Stimulated activated CD4-positive, alpha-beta T cell treated with anti-CD3 and anti-CD28 coated beads, TNF-alpha, amount 100 ng/mL, for 48 hours (primary cell): ENCODE measurements at places on chromosomes 12 and 14.

DNA sequence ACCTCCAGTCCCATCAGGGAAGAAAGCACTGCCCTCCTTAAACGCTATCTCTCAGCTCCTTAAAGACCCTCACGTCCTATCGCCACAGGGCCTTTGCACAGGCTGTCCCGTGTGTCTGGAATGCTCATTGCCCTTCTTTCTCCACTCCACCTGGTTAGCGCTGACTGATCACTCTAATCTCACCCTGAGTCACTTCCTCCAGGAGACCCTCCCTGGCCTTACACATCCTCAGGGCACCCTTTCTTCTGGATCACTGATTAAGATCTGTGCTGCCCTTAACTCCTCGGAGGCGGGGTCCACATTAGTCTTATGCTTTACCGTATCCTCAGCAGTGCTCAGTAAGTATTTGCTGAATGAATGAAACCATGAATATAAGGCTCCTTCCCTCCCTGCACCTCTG is 94.7 kb downstream of the SYNE3 start:
- DNase-seq, result no peak

- DNase-seq, result no peak
Observed at GRCh38 chr12:123106640-123107359, 44.1 kb downstream of the PITPNM2 start.

GRCh38 chr14:100540141-100540925 is 46.9 kb downstream of the BEGAIN start:
- DNase-seq, result no peak

- DNase-seq, result no peak
Observed at GRCh38 chr12:85244561-85244960, 35.5 kb upstream of the ALX1 start.

DNA sequence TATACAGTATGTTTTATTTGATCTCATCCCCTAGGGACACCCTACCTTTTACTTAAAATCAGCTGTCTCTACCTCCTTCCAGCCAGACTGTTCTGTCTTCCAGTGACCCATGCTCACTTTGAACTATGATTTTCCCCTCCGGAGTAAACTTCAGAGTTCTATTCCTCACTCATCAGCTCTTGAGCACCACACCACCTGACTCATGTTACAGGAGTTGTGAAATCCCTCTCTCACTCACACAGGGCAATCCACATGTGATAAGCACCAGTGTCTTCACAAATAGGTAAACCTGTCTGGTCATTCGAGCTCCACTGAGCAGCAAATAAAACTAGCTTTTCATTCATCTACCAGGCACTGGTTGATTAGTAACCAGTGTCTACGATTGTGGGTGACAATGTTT is 177.3 kb upstream of the BMP4 start:
- DNase-seq, result no peak

DNA sequence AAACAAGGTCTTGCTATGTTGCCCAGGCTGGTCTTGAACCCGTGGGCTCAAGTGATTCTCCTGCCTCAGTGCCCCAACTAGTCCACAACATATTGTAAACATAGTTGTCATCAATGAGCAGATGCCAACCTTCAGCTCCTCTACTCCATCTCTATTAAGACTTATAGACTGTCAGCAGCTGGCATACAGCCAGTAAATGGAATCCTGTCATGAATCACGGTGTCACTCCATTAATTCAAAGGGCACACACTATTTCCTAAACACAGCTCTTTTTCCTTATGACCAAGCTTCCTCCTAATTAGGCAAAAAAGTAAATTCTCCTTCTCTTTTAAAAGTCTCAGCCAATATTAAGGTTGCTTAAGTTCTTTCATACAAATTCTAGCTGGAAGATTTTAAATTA is 111.2 kb downstream of the ITPR2 start:
- DNase-seq, result no peak

DNA sequence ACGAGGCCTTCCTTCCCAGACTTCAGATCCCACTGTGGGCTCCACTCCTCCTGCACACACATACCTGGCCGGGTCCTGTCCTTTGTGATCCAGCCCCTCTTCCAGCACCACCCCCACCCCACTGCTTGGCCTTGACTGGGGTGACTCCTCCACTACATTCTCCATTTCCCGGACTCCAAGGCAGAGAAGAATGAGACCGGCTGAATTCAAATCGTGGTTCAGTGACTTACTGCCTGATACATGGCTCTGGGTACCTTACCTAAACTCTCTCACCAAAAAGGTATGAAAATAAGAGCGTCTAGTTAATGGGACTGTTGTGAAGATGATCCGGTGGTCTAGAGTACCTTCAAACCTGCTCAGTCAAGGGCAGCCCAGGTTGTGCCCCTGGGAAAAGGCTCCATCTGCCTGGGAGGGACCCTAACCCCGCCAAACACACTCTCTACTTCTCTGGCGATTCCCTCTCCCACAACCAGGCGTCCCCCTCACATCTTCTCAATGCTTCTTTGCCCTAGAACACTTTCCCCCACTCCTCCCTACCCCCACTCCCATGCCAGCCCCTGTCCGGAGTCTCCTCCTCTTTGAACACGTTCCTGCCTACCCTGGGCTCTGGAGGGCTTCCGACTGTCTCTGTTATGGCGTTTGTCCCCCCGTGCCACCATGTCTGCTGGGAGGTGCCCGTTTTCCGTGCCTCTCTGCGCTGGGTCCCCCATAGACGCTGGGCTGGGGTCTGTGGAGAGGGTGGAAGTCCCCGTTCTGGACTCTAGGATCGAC is 1.5 kb upstream of the ZBTB42 start:
- DNase-seq, result no peak

GRCh38 chr12:57096099-57096572 is 7.2 kb downstream of the NAB2 start:
- no peak for DNase-seq

DNA sequence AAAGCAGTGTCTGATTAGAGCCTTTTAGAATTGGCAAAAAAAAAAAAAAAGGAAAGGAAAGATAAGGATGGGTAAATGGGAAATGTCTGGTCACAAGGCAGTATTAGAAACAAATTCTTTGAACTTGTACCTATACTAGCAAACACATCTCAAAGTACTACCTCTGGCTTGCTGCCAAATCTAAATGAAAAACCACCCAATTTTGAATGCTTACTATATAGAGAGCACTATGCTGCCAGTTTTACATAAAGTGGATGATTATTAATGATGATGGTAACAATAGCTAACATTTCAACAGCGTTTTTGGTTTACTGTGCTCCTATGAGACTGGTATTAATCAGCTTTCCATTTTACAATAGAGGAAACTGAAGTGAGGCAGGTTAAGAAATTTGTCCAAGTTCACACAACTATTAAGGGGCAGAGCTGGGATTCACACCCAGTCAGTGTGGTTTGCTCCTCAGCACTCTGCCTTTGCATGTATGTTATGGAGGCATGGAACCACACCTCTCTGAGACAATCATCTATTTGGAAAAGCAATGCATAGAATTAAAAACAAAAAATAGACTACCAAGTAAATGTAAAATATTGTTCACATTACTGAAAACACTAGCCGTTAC is 34.2 kb downstream of the ATP2B1 start:
- no peak for DNase-seq

- DNase-seq, result no peak
Observed at GRCh38 chr14:55477680-55478079, 37.3 kb upstream of the TBPL2 start.

DNA sequence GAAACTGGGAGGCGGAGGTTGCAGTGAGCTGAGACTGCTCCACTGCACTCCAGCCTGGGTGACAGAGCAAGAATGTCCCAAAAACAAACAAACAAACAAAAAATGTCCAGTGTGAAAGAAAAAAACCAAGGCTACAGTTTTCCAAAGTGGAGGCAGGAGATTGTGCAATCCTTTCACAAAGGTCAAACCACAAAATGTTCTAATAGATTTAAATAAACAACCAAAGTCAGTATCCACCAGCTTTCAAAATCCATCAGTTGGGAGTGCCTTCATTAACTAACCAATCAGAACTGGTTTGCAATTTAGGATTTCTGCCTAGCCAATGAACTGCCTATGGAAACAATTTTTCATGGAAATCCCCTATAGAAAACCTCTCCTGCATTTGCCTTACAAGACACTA is 52.3 kb upstream of the TRIM9 start:
- no peak for DNase-seq

DNA sequence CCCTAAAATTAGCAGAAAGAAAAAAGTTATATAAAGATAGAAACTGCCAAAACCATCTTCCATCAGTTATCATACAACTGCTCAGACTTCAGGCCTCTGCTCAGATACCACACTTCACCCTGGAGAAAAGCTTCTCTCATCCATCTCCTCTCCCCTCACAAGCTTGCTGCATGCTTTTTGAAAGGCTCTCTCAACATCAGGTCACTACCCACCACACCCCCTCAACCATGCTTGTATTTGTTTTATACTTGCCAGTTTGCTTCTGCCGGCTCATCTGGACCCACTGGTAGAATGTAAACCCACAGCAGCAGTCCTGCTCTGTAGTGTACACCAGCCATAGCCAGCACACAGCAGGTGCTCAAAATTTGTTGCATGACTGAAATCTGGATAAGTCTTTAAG is 8.8 kb downstream of the PPP1CC start:
- DNase-seq, result no peak

GRCh38 chr14:22122829-22123560 is 449.4 kb upstream of the OR4E1 start:
- no peak for DNase-seq

GRCh38 chr12:3421191-3421978 is 69.6 kb upstream of the PRMT8 start:
- no peak for DNase-seq

GRCh38 chr12:94429633-94430032 is 30.0 kb downstream of the CEP83 start:
- no peak for DNase-seq

DNA sequence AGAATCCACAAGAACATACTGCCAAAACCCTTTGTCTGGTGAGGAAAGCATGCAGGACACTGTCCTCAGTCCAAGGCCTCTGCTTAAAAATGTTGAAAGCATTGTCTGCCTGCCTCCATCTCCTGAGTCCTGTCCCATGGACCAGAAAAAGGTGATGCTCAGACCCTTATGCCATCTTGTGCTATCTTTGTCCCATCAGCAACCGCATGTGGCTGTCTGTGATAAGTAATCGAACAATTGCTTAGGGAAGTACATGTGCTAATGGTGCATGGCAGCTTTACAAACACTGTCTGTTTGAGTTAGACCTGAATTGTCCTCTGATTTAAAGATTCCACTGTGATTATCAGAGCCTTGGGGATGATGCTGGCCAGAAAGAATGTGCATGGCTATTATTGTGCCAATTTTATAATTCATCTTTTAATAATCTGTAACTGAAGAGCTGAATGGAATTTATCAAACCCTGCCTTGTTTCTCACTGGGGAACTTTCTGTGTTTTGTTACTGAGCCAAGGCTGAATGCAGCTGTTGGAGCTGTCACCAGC is 177.5 kb downstream of the DACT1 start:
- no peak for DNase-seq

DNA sequence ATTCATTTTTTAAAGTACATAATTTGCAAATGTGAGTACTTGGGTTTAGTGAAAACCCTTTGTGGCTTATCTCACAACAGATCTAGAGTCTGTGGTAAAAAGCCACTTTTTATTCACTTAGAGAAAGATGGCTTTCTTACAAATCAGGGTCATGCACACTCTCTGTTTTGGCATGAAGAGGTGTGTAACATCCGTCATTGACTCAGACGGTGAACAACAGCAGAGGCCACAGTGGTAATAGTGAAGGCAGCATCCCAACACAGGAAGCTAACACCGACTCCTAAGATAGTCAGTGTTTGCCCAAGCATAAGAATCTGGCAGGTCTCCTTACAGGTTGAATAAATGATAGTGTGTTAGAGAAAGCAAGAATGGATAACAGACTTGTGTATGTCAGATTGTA is 593.0 kb downstream of the SOX5 start:
- no peak for DNase-seq
